ENCODE measurements at places on chromosomes 4 and X. TPM values are rescaled to one million over a fixed set of nuclear protein-coding genes. Genes with fewer than 3 reads are reported as not detected.

DNA sequence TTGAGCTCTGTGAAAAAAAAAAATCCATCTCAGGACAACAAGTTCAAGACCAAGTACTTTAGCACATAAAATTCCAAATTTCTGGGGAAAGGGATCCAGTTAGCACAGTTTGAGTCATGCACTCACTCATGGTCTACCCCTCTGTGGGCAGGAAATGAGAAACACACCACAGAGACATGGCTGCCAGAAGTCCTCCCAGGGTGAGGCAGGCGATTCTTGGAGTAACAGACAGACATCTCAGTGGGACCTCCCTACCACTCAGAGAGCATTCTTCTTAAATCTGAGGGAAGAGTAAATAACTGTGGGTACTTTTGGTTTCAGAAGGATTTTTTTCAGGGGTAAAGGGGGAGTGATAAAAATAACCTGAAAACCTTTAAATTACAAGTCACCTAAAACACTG, 14.1 kb downstream of the CXCL1 start:
- no peak overlapping the region for H3K27ac ChIP-seq
- H3K4me3 ChIP-seq = no peak overlapping the region
- no peaks in the 10 kb centered on the region for H3K36me3 ChIP-seq
- H3K27me3 ChIP-seq = no peaks in the 10 kb centered on the region

TCEAL5 gene
- total RNA-seq = not detected

DNA sequence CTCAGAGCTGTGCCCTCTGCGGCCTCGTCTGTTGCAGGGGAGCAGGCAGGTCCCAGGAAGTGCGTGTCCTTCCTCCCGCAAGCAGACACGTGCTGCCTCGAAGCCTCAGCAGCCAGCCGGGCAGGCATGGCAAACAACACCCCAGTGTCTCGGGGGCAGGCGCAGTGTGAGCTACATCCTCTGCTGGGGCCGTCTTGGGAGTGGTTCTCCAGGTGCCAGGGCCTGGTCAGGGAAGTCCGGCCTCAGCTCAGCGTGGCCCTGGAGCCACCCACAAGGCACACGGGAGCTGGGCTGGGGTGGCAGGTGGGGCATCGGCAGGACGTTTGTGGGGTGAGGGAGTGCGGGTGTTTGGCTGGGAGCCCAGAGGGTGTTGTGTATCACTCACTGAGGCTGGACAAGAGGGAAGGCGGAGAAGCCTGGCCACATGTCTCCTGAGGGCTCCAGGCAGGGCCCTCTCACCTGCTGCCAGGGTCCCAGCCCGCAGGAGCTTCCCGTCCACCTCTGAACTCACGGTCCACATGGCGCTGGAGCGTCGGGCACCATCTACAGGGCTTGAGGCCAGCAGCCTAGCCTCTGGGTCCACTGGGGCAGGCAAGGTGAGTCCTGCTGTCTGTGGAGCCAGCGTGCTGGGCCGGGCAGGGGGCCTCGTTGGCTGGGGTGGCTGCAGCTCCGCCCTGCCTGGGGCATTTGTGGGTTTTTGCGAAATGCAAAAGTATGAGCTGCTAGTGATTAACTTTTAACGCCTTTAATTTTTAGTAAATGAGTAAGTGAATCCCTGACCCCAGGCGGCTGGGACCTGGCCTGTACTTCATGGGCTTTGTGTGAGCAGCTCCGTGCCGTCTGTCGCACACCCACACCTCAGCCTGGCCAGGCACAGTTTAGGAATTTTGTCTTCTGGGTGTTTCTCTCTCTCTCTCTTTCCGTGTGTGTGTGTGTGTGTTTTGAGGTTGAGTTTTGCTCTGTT, 17.3 kb upstream of the UVSSA start:
- no peaks in the 10 kb centered on the region for H3K4me1 ChIP-seq
- H3K27me3 ChIP-seq = no peaks in the 10 kb centered on the region
- no peak overlapping the region for H3K27ac ChIP-seq
- no peak for DNase-seq
- H3K36me3 ChIP-seq = peaks cover 30% of the 10 kb centered on the region

GRCh38 chr4:76420762-76421581, at the start of gene CCDC158:
CCDC158 (minus strand) TSS chr4:76421141; CDS start chr4:76403207, 17,934 bp downstream.
- no peak within 1 kb of the TSS for H3K27ac ChIP-seq
- no peak for DNase-seq
- H3K4me1 ChIP-seq = no peaks in the 10 kb centered on the region

- H3K36me3 ChIP-seq = no peaks in the 10 kb centered on the region
- H3K27ac ChIP-seq = no peak overlapping the region
- no peaks in the 10 kb centered on the region for H3K4me1 ChIP-seq
- no peak overlapping the region for H3K4me3 ChIP-seq
- no peaks in the 10 kb centered on the region for H3K27me3 ChIP-seq
- DNase-seq = no peak
These were observed 490.6 kb downstream of the RPA4 start for GRCh38 chrX:97374266-97374665.

SAP30 gene
- 25.1 TPM for total RNA-seq

DNA sequence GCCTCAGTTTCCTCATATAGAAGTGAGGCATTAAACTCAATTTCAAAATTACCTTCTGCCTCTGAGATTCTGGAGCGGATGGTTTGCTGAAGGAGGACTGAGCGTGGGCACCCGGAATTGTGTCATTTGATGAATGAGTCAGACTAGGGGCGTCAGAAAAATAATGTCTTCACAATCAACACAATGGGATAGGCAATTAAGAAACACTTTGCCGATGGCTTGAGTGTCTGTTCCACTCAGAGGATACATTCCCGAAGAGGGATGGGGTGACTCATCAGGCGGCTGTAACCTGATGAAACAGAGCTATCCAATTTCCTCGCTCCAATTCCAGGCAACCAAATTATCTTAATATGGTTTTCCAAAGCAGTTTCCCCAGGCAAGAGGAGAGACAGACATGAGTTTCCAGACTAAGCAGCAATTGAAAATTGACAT, 1.2 kb upstream of the CHRNA9 start:
- no peak overlapping the region for H3K27ac ChIP-seq
- H3K4me1 ChIP-seq = peaks cover 9% of the 10 kb centered on the region
- no peak overlapping the region for H3K4me3 ChIP-seq
- no peak for DNase-seq
- peaks cover 2% of the 10 kb centered on the region for H3K27me3 ChIP-seq
- no peaks in the 10 kb centered on the region for H3K36me3 ChIP-seq

UGT8 gene
- total RNA-seq = not detected

GPR173 gene
- not detected for total RNA-seq

TREX2 gene
- 0.18 TPM for total RNA-seq

PJA1 gene
- total RNA-seq = 12.3 TPM

DNA sequence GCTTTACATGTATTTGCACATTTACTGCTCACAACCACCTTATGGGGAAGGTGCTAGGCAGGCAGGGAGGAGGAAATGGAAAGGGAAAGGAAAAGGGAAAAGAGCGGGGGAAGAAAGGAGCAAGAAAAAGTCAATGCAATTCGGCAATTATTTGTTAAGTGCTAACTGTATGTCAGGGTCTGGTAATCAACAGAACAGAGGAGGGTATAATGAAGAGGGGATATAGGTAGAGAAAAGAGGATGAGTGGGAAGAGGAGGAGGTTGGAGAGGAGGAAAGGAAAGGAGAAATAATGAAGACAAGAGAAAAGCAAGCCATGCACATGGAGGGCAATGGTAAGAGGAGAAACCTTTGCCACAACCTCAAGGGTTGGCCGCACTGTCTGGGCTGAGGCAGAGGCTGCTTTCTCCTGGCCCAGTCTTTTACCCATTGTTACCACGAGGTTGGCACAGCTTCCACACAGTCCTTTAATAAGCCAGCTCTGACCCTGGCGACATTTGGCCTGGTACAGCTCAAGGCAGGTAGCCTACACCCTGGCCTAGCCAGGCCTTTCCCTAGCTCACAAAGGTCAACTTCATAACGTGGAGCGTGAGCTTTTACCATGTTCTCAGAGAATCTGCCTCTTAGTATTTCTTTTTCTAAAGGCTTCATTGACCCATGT, 836 bp downstream of the BTK start:
- H3K27ac ChIP-seq = no peak overlapping the region
- H3K4me3 ChIP-seq = no peak overlapping the region
- no peaks in the 10 kb centered on the region for H3K36me3 ChIP-seq
- no peak for DNase-seq
- no peaks in the 10 kb centered on the region for H3K27me3 ChIP-seq

DNA sequence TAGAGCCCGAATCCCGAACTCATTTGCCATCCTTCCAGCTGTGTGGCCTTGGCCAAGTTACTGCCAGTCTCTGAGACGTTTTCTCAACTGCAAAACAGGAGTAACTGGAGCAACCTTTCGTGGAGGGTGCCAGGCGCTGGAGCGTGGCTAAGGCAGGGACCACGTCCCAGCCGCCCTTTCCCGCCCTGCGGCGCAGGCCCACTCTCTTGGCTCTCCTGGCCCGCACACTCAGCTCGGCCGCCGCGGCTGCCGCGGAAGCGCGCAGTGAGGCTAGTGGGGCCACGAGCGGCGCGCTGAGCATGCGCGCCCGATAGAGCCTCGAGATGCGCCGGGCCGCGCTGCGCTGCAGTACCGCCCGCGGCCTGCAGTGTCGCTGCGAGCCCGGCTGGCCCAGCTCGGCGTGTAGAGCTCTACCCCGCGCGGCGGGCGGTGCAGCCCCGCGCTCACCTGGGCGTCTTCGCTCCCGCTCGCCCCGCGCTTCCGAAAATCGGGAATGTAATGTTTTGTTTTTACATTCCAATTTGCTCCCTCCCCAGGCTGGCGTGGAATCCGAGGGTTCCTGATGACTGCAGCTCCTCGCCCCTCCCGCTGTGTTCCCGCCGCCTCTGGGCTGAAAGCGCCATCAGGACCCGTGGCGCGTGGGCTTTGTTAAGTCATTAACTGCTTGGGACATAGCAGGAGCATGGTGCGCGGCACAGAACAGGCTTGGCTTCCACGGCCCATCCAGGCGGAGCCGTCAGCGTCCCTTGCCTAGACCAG, 4.0 kb upstream of the ZNF518B start:
- DNase-seq = no peak
- H3K4me3 ChIP-seq = no peak overlapping the region
- H3K27me3 ChIP-seq = no peaks in the 10 kb centered on the region
- no peaks in the 10 kb centered on the region for H3K4me1 ChIP-seq
- H3K27ac ChIP-seq = no peak overlapping the region

USP17L12 gene
- not detected for total RNA-seq

GRCh38 chrX:154731881-154732280, 19.0 kb downstream of the GAB3 start:
- H3K4me1 ChIP-seq = 0 out of 2 replicates have a peak, but pooled peaks cover 6% of the 10 kb centered on the region
- no peak overlapping the region for H3K4me3 ChIP-seq
- DNase-seq = no peak
- H3K27me3 ChIP-seq = no peaks in the 10 kb centered on the region
- no peaks in the 10 kb centered on the region for H3K36me3 ChIP-seq

GRCh38 chr4:129532573-129532972, 436.6 kb downstream of the C4orf33 start:
- H3K4me1 ChIP-seq = no peaks in the 10 kb centered on the region
- no peaks in the 10 kb centered on the region for H3K36me3 ChIP-seq
- no peak for DNase-seq
- H3K27ac ChIP-seq = no peak overlapping the region

GPAT3 gene
- 2.6 TPM for total RNA-seq

GRCh38 chr4:55291227-55291640, 54.8 kb upstream of the SRD5A3 start:
- H3K36me3 ChIP-seq = no peaks in the 10 kb centered on the region
- no peaks in the 10 kb centered on the region for H3K4me1 ChIP-seq
- no peak overlapping the region for H3K4me3 ChIP-seq
- DNase-seq = no peak
- H3K27ac ChIP-seq = no peak overlapping the region

GRCh38 chrX:84340968-84341367, 153.0 kb upstream of the RPS6KA6 start:
- DNase-seq = no peak
- no peak overlapping the region for H3K4me3 ChIP-seq
- H3K4me1 ChIP-seq = no peaks in the 10 kb centered on the region

GRCh38 chrX:129111081-129111798, 412.1 kb downstream of the SMARCA1 start:
- H3K36me3 ChIP-seq = no peaks in the 10 kb centered on the region
- no peak overlapping the region for H3K27ac ChIP-seq
- H3K4me1 ChIP-seq = peaks cover 27% of the 10 kb centered on the region
- no peaks in the 10 kb centered on the region for H3K27me3 ChIP-seq

TMEM154 gene
- not detected for total RNA-seq

PHOX2B gene
- not detected for total RNA-seq

DNA sequence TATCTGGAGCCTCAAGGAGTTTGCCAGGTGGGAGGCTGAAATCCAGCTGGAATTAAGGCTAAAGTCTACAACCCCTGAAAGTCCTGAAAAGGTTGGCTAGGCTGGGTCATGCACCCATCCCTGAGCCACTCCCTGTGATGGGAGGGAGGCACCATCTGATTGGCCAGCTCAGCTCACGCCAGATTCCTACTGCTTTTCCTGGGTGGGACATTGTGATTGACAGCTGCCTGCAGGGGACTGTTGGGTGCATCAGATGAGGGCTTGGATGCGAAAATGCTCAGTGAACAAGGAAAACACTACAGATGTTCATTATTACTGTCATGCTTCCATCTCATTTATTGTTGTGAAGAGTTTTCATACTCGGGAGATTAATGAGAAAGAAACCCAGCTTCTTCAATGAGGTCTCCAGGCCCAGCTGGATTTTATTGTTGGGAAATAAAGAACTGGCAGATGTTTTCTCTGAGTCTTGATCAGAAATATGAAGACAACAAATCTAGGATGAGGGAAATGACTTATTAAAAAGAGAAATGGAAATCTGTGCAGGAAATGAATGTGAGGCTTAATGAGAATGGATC, 185.9 kb downstream of the STK32B start:
- no peaks in the 10 kb centered on the region for H3K36me3 ChIP-seq
- no peaks in the 10 kb centered on the region for H3K4me1 ChIP-seq

- H3K4me1 ChIP-seq = peaks cover 19% of the 10 kb centered on the region
- H3K27ac ChIP-seq = no peak overlapping the region
- no peak overlapping the region for H3K4me3 ChIP-seq
- no peaks in the 10 kb centered on the region for H3K36me3 ChIP-seq
- peak; percentile 67 for DNase-seq
These were observed 37.3 kb upstream of the RASL11B start for GRCh38 chr4:52824603-52825459.

GRCh38 chrX:98380106-98380505, 1496.4 kb downstream of the RPA4 start:
- H3K36me3 ChIP-seq = no peaks in the 10 kb centered on the region
- H3K27me3 ChIP-seq = no peaks in the 10 kb centered on the region
- no peak for DNase-seq
- no peak overlapping the region for H3K4me3 ChIP-seq
- H3K27ac ChIP-seq = no peak overlapping the region

SH3D19 gene
- total RNA-seq = 34.4 TPM

GRCh38 chrX:154436374-154436982, 476 bp upstream of the GDI1 start:
- peak overlapping the region; percentile 46 for H3K27ac ChIP-seq
- H3K27me3 ChIP-seq = no peaks in the 10 kb centered on the region
- DNase-seq = no peak
- H3K4me1 ChIP-seq = peaks cover 8% of the 10 kb centered on the region
- no peaks in the 10 kb centered on the region for H3K36me3 ChIP-seq
- H3K4me3 ChIP-seq = peak overlapping the region; percentile 72

SLITRK2 gene
- total RNA-seq = not detected

- H3K36me3 ChIP-seq = no peaks in the 10 kb centered on the region
- DNase-seq = no peak
- H3K4me3 ChIP-seq = no peak overlapping the region
- peaks cover 13% of the 10 kb centered on the region for H3K27me3 ChIP-seq
- peaks cover 14% of the 10 kb centered on the region for H3K4me1 ChIP-seq
- H3K27ac ChIP-seq = no peak overlapping the region
These were observed 57.5 kb upstream of the SORCS2 start for GRCh38 chr4:7134737-7135388.
